Fibroblast of skin of abdomen (primary cell): ENCODE measurements at places on chromosomes 11 and 22.

GRCh38 chr22:11629661-11630385 lies 3898.2 kb upstream of the OR11H1 start:
- DNase-seq, result no peak

- no peak for DNase-seq
Measured at GRCh38 chr11:134853992-134854991, 442.2 kb upstream of the B3GAT1 start.

DNA sequence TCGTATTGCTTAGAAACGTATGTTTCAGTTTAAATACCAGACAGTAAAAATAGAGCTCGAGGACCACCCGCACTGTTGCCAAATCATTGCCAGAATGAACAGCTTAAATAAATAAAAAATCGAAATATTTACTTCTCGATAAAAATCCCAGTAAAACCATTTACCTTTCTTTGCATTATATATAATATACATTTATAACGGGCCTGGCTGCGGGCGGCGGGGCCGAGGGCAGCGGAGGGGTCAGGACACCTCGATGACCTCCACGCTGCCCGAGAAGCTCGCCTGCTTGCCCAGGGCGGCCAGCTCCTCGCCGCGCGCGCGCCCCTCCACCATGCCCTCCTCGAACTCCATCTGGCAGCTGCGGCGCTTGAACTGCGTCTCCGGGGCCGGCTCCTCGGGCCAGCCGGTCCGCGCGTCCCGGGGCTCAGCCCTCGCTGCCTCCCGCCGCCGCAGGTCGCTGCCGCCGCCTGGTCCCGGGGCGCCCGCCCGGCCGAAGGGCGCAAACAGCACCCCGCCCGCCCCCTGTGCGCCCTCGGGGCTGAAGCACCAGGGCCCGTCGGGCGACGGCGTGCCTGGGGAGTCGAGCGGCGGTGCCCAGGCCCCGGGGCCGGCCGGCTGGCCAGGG lies 15.7 kb downstream of the DUSP8 start:
- DNase-seq, result no peak

GRCh38 chr22:25076336-25076735 lies 123.3 kb upstream of the CRYBB3 start:
- DNase-seq, result no peak

DNA sequence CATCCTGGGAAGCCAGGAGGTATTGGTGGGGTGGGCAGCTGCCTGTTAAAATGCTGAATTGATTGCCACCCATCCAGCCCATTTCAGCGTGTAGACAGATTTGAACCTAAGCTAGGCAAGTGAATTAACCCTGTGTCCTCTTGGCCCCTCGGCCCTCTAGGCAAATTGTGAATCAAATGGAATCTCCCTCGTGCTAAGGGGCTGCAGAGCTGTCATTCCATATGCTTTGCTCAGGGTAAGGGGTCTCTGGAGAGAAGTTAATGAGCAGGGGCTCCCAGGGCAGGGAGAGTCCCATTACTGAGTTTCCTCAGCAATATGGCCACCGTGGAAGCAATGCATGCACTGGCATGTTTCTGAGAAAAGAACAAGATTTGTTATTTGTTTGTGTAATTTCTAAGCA lies 117.7 kb upstream of the RCN1 start:
- DNase-seq, result no peak

DNA sequence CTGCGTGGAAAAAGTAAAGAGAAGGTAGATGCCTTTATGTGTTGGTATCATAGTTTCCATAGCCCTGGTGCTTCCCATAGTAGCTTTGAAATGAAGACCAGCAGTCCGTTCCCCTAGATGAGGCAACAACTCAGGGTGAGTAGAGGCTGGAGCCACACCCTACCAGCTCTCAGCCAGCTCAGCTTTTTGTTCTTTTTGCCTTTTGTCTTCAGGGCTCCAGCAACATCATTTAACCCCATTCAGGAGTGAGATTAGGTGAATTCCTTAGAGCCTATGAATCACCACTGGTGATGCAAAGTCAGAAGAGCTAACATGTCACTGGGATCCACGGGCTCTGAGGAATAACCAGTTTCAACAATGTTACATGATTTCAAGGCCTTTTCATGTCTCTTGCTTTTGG lies 14.0 kb upstream of the SESN3 start:
- peak; percentile 58 for DNase-seq

DNA sequence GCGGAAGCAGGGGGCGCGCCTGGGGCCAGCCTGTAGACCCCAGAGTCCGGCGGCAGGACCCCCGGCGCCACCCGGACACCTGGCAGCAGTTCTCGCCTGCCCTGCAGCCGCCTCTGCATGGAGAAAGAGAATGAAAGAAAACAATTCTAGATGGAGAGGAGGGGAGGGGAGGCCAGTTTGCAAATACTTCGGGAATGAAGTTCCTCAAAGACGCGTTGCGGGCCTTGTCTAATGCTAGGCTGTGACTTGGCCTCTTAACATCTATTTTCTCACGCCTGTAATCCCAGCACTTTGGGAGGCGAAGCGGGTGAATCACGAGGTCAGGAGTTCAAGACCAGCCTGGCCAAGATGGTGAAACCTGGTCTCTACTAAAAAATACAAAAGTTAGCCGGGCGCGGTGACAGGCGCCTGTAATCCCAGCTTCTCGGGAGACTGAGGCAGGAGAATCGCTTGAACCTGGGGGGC lies 2.1 kb upstream of the BARX2 start:
- peak; percentile 8 for DNase-seq

DNA sequence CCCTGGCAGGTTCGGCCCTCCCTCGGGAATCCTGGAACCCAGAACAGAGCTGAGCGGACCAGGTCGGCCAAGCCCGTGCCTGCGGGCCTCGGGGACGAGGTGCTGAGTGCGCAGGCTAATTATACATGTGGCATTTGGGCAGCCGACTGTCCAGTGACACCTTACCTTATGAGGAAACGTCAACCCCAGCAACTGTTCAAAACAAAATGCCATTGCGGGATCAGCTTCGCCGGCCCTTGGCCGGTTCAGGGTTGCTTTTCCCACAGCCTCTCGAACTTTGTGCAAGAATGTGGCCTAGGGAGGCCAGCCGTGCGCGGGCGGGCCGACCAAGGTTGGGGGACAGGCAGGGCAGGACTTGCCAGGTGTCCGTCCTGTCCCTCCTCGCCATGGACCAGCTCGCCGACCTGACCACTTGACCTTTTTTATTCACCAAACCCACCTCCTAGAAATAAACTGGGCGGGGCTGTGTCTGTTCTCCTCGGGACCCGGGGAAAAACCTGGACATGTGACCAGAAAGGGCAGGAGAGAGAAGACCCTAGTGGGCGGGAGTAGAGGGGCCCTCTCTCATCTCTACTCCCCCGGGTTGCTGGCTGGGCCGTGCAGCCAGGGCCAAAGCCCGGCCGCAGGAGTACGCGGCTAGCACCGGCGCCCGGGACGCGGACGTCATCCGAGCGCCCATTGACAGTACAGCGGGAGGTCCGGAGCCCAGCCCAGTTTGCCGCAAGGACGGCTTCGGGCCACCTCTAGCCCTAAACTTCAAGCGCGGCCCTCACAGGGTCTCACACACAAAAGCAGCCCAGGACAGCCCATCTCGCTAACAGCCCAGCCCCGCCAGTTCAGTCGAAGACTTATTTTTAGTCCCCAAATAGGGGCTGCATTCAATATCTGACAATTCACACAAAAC lies 134.3 kb upstream of the C11orf58 start:
- DNase-seq, result peak; percentile 39

GRCh38 chr22:31968022-31968421 lies 23.7 kb downstream of the YWHAH start:
- DNase-seq, result no peak

DNA sequence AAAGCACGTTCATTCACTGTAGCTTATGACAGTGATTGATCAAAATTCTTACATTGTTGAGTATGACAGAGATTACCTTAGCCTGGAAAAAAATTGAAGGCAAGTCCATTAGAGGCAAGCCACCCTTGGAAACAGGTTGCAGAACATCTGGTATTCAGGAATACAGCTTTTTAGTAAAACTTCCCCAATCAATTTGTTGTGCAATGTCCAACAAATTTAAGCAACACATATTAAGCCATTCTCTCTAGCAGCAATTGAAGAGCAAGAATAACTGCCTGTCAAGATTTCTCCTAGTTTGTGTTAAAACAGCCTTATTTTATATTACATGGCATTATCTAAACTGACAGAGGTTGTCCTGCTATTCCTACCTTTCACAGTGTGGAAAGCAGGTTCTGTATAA lies 37.0 kb downstream of the BCL2L13 start:
- no peak for DNase-seq

DNA sequence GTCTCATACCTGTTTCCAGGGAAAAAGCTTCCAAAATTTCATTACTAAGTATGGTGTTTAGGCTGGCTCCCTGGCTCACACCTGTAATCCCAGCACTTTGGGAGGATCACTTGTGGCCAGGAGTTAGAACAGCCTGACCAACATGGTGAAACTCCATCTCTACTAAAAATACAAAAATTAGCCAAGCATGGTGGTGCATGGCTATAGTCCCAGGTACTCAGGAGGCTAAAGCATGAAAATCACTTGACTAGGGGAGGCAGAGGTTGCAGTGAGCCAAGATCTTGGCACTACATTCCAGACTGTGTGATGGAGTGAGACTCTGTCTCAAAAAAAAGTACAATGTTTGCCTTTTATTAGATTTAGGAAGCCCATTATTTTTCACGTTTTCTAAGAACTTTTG lies 331.5 kb upstream of the CCDC90B start:
- DNase-seq, result no peak

DNA sequence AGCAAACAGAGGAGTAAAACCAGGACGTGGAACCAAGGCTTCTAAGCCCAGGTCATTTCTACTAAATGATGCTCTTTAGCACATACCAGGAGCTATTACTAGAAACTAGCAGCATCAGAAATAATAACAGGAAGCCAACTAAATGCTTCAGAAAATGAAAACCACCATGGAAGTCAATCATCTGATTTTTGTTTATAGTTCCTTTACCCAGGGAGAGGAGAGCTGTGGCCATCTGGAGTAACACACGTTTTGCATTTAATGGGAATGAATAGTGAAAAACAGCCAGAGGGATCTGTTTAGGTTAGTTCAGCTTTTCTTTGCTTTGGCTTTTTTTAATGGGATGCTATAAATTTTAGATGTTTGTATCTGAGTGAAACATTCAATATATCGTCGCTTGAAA lies 250.7 kb upstream of the ARHGAP20 start:
- peak; percentile 45 for DNase-seq

GRCh38 chr22:50259302-50259701 lies 2.2 kb downstream of the MAPK12 start:
- DNase-seq, result no peak

- no peak for DNase-seq
Measured at GRCh38 chr11:2883979-2884815, 1.4 kb downstream of the CDKN1C start.

DNA sequence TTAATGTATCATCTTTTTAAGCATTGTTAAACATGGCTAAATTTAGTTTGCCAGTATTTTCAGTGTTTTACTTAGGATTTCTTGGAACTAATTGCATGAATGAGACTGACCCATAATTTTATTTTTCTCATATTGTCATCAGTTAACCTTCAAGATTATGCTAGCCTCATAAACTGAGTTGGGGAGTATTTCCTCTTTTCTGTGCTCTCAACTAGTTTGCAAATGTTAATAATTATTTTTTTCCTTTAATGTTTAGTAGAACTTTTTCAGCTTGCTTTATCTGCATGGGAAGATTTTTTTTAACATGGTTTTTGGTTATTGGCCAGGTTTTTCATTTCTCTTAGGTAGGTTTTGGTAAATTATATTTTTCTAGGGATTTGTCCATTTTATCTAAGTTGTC lies 235.4 kb upstream of the SESN3 start:
- DNase-seq, result no peak

DNA sequence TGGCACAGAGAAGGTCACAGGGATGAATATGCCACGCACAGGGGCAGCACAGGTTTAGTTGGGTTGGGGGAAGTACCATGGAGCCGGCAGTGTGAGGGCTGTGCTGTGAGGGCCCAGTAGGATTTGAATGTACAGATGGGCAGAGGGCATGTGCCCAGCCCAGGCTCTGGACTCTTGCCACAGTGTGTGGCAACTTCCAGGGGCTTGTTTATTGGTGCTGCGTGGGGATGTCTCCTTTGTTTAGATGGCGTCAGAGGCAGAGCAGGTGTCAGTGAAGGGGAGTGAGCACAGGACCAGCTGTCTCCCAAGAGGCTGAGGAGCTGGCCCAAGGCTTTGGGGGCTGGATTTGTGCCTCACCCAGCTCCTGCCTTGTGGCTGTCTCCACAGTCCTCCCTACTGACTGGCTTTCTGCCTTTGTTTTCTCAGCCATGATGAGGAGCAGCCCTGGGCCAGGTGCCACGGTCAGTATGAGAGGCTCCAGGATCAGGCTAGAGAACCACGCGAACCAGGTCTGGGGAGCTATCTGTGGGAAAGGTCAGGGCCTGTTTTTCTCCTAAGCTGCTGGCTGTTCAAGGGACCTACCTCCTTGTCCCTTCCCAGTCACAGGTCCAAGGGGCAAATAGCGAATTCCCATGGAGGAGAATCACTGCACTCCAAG lies 21.9 kb downstream of the SUN2 start:
- no peak for DNase-seq

DNA sequence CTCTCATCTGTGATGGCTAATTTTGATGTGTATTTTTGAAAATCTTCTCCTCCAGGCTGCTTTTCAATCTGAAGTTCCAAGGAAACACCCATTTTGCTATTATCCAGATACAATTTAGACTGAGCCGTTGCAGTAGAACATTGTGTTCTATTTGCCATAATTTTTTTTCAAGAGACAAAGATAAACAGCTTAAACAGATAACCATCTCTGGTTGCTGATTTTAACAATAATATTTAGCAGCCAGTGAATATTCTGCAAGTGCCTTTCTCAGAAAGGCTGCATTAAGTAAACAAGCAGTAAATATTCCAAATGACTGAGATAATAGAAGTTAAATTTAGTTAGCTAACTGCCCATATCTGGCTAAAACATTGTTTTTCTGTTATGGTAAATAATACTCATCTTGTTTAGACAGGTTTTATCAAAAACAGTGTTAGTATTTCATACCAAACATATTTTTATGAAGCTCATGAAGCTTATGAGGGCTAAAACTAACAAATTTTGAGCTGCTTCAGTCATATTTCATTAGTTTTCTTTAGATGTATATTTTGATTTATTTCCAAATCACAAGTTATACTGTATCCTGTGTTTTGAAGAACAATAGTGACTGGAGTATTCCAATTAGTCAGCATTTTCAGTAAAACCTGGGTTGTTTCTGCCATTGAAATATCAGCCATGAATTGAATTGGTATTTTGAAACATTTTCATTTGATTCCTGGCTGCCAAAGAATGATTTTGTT lies 206.7 kb downstream of the SBF2 start:
- no peak for DNase-seq

- peak; percentile 44 for DNase-seq
Measured at GRCh38 chr11:68014157-68014946, 4.2 kb downstream of the ALDH3B1 start.

DNA sequence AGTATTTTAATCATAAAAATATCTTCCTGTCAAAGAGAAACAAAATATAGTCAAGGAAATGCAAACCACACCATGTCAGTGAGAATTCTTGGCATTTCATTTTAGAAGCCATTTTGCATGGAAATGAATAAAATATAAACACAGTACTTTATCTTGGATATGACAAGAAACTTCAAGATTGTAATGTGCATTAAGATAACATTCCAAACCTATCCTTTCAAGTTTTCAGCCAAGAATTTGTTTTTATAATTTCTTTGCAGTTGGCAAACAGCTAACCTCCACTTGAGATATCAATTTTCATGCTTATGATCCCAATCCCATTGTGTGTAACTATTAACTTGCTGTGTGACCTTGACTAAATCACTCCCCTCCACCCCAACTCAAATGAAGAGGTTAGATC lies 59.3 kb upstream of the WT1 start:
- no peak for DNase-seq

GRCh38 chr11:90449606-90450005 lies 226.8 kb upstream of the CHORDC1 start:
- no peak for DNase-seq

- no peak for DNase-seq
Measured at GRCh38 chr11:123051146-123051545, 10.8 kb downstream of the HSPA8 start.
